ENCODE measurements at places on chromosomes 1 and 21. TPM values are rescaled to one million over a fixed set of nuclear protein-coding genes. Genes with fewer than 3 reads are reported as not detected.

Gene SERPINC1
- 0.50 TPM for total RNA-seq

Gene SHCBP1L
- not detected for total RNA-seq

Gene TSPEAR
- 0.59 TPM for total RNA-seq

Gene APCS
- total RNA-seq: not detected

Measured in type B pancreatic cell (in vitro differentiated cells).